Fibroblast of skin of left quadriceps (primary cell): ENCODE measurements at places on chromosomes 3 and 15.

- DNase-seq, result no peak
These were observed 524 bp downstream of the MRPS11 start for GRCh38 chr15:88467935-88468528.

DNA sequence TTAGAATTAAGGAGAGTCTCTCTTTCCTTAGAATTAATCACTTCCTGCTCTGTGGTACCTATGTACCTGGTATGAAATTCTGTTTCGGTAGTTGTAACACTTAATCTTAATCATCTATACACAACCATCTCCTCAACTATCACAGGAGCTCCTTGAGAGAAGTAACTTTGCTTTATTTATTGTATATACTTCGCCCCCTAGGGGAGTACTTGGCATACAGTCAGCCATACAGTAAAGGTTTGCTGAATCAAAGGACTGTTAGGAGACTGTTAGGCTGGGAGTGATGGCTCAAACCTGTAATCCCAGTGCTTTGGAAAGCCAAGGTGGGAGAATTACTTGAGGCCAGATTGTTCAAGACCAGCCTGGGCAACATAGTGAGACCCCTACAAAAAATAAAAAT, 44.7 kb downstream of the RORA start:
- no peak for DNase-seq

DNA sequence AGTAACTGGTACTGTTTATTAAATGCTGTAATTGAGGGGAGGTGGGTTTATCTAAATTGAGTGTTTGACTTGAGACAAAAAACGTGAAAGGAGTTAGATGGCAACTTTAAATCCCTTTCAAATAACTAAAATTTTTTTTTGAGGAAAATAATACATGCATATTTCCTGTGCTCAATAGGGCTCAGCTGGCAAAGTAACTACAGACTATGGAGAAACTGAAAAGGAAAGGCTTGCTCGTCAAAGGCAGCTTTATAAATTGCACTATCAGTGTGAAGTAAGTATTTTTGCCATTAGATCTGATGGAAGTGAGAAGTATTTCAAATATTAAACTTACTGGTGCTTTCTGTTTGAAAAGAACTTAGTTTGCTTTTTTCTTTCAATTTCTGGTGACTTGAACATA, 72.2 kb downstream of the DZIP3 start:
- DNase-seq, result no peak

- no peak for DNase-seq
These were observed 4.2 kb upstream of the CCR2 start for GRCh38 chr3:46349484-46350261.

DNA sequence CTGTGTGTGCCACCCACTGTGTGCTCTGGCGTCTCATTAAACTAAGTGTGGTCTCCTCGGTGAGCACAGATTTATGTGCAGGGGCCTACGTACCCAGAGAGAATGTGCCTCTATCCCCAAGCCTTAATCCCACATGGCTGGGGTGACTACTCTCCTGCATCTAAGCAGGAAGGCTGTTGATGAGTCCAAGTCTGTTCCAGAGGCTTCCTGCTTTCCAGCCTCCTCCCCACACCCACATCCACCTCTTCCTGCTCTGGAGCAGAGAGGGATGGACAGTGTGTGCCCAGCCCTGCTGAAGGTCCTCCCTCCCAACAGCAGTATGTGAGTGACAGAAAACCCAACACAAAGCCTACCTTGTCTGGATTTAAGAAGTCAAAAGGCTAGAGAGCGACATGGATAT, 38.8 kb upstream of the BCL2L10 start:
- DNase-seq, result no peak
